Activated CD4-positive, alpha-beta T cell treated with anti-CD3 and anti-CD28 coated beads, Interleukin-10, Interleukin-2, amounts not matched to agents 100 ng/mL and 50 ng/mL, durations not matched to agents 16 hours and 8 hours (primary cell): ENCODE measurements at places on chromosomes 1 and 21.

GRCh38 chr1:147723691-147724323 lies 36.6 kb downstream of the GJA5 start:
- peak; percentile 9 for DNase-seq

DNA sequence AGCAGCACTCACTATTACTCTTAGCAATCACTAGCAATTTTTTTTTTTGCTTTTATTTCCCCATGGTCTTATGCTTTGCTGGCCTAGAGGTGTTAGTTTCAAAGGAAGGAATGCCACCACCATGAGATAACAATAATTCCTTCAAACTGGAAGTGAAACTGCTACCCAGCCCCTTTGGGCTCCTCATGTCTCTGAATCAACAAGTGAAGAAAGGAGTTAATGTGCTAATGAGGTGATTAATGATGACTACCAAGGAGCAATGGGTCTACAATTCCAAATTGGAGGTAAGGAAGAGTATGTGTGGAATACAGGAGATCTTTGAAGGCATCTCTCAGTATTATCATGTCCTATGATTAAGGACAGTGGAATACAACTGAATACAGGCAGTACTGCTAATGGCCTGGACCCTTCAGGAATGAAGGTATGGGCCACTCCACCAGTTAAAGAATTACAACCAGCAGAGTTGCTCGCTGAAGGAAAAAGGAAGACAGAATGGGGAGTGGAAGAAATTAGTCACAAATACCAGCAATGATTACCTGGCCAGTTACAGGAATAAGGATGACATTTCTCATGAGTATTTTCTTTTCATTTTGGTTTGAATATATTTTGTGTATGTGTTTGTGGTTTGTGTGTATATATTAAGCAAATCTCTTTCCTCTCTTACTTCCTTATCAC lies 652.9 kb downstream of the ADGRL2 start:
- no peak for DNase-seq

DNA sequence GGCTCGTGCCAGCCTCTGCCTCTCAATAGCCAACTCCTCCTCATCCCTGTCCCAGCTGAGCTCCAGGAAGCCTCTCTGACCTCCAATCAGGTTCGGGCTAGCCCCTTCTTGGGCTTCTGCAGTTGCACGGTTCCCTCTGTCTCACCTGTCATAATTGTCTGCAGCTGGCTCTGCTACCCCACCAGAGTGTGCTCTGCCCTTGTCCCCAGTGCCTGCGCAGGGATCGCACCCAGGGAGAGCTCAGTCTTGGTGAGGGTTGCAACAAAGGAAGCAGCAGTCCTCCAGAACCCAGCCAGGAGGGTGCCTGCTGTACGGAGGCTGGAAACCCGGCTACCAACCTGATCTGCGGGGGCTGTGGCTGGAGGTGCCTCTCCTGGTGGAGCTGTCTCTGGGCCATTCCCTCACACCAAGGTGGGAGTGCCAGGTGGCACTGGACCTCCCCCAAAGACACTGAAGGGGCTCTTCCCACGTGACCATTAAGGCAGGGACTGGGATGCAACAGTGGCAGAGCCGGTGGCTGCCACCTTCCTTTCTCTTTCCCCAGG lies 63.5 kb upstream of the DMRTB1 start:
- DNase-seq, result no peak

GRCh38 chr21:19540287-19540686 lies 1136.7 kb upstream of the TMPRSS15 start:
- DNase-seq, result no peak

DNA sequence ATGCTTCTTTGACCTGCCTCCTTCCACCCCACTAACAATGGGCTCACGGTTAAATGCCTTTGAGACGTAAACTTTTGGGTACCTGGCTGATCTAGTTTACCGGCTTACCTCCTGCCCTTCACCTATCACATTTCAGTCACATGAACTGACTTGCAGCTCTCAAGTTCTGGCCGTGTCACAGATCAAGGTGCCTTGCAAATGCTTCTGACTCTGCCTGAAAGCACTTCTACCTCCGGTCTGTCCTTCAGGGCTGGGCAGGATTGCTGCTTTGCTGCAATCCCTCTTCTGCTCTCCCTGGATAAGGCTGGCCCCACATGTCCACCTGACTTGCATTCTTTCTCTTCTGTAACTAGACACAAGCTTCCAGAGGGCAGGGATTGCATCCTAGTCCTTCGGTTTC lies 69.0 kb downstream of the GRIK1 start:
- DNase-seq, result no peak

DNA sequence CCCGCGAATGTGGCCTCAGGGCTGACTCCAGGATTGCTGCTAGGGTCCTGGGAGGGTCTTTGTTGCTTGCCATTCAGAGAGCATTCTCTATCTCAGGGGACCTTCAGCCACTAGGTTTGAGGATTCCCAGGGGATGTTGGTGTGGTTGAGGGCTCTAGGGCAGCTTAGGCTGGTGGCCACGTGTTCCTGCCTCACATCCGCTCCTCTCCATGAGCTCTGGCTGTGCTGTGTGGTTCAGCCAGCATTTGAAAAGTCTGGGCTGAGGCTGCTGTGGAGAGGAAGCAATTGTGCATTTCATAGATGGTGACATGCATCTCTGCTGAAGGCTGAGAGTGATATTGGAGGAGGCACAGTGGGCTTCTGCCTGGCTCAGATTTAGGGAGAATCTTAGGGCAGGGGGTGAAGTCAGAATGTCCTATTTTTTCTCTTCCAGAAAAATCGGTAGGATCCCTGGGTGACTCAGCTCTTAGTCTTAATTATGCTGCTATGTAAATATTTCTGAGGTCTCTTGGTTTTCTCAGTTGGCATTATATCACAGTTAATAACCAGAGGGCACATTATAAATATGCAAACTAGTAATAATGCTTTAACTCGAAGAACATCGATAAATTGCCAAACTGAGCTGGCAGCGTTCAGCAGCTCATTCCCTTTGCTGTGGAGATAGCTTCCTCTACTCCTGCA lies 182.3 kb downstream of the CAMTA1 start:
- DNase-seq, result no peak

DNA sequence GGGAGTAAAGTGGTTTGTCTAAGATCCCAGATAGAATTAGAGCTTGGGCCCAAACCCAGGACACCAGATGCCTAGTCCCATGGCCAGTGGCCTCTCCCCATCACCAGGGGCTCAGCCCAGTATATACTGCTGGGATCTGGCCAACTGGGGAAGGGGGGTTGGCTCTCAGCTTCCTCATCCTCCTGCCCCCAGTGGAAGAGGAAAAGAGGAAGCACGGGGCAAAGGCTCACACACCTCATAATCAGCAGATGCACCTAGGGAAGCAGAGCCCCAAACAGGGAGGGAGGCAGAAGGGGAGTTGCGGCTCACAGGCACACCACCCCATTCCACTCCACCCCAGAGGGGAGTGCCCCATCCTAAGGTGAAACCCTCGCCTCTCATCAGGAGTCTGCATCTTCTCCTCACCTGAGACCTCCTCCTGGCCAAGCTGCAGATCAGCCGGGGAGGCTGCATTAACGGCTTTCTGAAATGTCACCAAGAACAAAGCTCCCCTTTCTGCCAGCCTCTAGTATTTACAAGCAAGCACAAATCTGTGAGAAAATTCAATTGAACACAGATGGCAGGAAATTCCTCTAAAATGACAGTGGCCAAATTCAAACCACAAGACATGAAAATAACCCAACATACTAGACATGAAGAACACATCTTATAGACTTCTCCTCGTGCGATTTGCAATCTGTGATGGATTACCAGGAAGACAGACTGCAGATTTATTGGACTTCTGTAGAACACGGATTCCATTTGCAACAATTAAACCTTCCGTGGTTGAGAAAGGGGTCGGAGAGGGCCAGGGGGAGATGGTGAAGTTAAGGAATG lies 82.8 kb downstream of the GLIS1 start:
- DNase-seq, result no peak

DNA sequence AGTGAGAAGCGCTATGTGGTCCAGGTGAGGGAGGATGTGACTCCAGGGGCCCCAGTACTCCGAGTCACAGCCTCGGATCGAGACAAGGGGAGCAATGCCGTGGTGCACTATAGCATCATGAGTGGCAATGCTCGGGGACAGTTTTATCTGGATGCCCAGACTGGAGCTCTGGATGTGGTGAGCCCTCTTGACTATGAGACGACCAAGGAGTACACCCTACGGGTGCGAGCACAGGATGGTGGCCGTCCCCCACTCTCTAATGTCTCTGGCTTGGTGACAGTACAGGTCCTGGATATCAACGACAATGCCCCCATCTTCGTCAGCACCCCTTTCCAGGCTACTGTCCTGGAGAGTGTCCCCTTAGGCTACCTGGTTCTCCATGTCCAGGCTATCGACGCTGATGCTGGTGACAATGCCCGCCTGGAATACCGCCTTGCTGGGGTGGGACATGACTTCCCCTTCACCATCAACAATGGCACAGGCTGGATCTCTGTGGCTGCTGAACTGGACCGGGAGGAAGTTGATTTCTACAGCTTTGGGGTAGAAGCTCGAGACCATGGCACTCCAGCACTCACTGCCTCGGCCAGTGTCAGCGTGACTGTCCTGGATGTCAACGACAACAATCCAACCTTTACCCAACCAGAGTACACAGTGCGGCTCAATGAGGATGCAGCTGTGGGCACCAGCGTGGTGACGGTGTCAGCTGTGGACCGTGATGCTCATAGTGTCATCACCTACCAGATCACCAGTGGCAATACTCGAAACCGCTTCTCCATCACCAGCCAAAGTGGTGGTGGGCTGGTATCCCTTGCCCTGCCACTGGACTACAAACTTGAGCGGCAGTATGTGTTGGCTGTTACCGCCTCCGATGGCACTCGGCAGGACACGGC lies 2.2 kb downstream of the CELSR2 start:
- no peak for DNase-seq

- no peak for DNase-seq
These were observed 79.8 kb upstream of the IFFO2 start for GRCh38 chr1:19036041-19036812.

DNA sequence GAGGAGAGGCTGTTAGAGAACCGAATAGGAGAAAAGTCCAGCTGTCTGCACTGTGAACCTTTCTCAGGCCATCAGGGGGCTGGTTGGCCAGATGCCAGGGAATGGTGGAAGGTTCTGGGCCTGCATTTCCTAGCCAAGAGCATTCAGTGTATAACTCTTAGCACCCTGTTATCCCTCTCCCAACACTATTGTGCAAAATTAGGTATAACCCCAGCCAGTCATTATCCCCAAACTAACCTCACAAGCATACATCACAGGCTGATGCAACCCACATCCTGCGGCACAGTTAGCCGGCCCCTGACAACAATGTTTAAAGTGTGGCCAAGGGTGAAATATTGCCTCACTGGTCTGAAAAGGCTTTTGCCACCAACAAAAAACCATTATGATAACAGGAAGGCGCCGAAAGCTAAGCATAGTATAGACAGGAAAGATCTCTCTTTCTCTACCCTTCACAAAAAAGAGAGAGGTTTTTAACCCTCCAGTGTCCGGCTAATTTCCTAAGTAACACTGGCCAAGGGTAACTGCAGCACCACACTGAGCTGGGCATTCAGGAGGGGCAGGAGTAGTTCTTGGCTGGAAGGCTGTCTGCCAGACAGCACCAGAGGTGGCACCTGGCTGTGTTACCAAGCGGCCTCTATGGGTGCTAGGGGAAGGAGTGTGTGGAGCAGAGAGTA lies 77.3 kb upstream of the BCAR3 start:
- DNase-seq, result peak; percentile 70

GRCh38 chr1:154557939-154558719 lies at the start of gene UBE2Q1:
Gene UBE2Q1, minus strand, starts transcription at chr1:154558662. Its CDS starts 109 bp downstream, at chr1:154558553.
- DNase-seq, result peak; percentile 26

- no peak for DNase-seq
These were observed 35.9 kb upstream of the TMEM52 start for GRCh38 chr1:1954831-1955441.

- no peak for DNase-seq
These were observed 148.6 kb upstream of the ETV3 start for GRCh38 chr1:157286646-157287420.

DNA sequence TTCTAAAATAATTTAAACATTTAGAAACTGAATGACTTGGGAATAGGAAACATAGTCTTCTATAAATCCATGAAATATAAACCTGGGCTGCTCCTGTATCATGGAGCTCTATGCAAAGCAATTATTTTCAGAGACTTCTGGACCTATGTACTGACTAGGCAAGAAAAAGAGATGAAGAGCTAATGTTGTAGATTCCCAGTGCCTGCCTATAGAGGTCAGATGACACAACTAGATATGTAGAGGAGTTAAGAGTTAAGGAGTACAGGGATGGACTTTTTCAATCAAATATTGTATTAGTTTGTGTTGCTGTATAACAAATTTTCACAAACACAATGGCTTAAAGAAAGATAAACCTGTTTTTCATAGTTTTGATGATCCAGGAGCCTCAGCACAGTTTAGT lies 1434.5 kb downstream of the KCNT2 start:
- DNase-seq, result no peak

- no peak for DNase-seq
These were observed 320.1 kb downstream of the TGFB2 start for GRCh38 chr1:218665221-218665620.

GRCh38 chr1:59137276-59137615 lies 159.6 kb upstream of the FGGY start:
- DNase-seq, result no peak

GRCh38 chr1:26009796-26010447 lies 11.7 kb upstream of the EXTL1 start:
- no peak for DNase-seq

GRCh38 chr1:7497107-7497637 lies 273.9 kb upstream of the VAMP3 start:
- DNase-seq, result no peak

DNA sequence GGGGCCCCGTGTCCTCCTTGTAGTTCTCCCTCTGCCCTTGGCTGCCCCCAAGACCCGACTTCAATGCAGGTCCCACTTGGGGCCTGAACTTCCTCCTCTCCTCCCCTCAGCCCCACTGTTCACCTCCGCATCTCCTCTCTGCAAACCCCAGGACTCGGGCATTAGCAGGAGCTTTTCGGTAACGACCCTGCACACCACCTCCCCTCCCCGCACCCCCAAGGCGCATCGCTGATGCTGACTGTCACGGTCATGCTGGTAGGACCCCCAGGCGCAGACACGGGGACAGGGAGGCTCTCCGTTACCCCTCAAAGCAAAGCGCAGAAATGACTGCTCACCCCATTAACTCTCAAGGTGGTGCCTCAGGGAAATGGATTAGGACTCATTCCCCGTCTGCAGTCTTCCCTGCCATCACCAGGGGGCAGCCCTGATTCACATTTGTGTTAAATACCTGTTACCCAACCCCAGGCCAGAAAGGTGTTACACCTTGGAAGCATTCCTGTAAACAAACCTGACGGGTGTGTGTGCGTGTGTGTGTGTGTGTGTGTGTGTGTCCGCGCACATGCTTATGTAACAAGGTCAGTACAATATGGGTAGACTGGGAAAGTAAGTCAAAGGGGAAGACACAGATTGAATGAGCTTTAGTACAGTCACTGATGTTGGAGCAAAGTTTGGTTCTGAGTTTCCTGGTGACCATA lies 6.4 kb upstream of the GUCA2B start:
- DNase-seq, result peak; percentile 74

DNA sequence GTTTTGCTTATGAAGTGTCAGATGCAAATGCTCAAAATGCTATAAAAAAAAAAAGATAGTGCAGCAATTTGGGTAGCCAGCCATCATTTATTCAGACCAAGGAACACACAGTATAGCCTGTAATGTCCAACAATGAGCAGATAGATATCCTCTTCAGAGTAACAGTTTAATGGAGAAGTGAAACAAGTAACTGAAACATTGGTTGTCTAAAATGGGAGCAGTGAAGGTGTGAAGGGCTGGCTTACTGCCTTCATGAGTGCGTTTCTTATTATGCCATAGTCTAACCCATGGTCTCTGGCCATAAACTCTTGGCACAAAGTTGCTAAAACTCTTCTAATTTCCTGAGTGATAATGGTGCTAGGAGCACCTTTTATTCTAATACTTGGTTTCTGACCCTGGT lies 11.4 kb downstream of the RGS5 start:
- DNase-seq, result no peak
